AG08396 (cell line): ENCODE measurements at places on chromosomes 12 and 14.

DNA sequence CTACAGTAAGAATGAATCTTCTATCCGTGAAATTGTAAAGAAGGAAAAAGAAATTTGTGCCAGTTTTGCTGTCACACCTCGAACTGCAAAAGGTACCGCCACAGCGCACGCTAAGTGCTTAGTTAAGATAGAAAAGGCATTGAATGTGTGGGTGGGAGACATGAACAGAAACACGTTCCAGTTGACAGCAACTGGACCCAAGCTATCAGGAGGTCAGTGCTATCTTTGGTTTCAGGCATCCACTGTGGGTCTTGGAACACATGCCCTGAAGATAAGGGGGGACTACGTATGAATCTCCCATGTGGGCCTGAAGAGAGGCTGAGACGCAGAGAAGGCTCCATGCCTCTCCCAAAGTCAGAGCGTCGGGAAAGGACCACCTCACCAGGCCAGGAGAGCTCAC lies 9.8 kb downstream of the IFFO1 start:
- no peak for DNase-seq

DNA sequence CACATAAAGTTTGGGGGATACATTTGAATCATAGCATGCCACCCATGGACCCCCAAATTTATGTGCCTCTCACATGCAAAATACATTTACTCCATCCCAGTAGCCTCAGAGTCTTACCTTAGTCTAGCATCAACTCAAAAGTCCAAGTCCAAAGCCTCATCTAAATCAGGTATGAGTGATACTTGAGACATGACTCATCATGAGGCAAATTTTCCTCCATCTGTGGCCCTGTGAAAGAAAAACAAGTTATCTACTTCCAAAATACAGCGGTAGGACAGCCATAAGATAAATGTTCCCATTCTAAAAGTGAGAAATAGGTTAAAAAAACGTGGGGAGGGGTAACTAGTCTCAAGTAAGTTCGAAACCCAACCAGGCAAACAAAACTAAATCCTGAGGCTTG lies 444.2 kb downstream of the SNAPC1 start:
- no peak for DNase-seq

DNA sequence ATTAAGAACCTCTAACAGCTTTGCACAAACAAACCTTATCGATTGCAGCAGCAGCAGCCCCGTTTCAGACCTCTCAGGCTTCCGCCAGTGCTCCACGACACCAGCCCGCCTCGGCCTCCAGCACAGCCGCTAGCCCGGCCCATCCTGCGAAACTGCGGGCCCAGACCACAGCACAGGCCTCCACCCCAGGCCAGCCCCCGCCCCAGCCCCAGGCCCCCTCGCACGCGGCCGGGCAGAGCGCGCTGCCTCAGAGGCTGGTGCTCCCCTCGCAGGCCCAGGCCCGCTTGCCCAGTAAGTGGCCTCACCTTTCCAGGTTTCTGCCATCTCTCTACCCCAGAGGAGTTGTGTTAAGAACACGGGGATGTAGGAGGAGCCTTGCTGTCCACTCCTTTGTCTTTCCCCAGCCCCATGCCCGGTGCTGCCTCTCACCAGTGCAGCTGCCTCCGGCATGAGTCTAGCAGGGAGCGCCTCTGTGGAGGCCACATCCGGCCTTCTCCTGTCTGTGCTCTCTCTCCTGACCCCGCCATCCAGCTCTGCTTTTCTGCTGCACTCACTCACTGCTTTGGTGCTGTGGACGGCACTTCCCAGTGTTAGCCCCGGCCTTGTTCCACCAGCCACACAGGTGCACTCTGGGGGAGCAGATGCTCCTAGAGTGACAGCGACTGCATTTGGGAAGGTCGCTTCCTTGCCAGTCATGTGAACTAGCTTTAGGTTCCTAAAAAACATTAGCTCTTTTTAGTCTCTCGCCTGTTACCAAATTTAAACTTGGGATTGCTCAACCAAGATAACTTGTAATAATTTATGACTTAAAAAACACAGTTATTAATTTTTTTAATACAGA lies 71.5 kb downstream of the EP400 start:
- DNase-seq = no peak

DNA sequence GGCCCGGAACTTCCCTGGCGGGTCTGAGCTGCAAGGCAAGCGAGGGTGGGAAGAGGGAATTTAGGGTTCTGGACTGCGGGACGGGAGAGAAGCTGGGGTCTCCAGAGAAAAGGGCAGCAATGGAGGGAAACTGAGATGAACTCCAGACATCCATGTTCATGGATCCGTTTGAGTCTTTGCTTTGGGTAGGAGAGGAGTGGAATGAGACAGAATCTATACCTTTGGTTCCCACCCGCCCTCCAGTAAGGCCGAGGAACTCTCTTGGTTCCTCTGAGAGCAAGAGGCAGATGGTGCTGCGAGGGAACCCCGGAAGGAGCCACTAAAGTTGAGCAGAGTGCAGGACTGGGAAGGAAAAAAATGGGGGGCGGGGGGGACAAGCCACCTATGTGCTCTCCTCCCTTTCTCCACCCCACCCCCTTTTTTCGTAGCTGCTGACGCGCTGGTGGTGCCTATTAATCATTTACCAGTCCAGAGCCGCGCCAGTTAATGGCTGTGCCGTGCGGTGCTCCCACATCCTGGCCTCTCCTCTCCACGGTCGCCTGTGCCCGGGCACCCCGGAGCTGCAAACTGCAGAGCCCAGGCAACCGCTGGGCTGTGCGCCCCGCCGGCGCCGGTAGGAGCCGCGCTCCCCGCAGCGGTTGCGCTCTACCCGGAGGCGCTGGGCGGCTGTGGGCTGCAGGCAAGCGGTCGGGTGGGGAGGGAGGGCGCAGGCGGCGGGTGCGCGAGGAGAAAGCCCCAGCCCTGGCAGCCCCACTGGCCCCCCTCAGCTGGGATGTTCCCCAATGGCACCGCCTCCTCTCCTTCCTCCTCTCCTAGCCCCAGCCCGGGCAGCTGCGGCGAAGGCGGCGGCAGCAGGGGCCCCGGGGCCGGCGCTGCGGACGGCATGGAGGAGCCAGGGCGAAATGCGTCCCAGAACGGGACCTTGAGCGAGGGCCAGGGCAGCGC lies 1.2 kb downstream of the SSTR1 start:
- peak; percentile 83 for DNase-seq

GRCh38 chr12:110262442-110263388 lies 18.3 kb upstream of the ATP2A2 start:
- no peak for DNase-seq

DNA sequence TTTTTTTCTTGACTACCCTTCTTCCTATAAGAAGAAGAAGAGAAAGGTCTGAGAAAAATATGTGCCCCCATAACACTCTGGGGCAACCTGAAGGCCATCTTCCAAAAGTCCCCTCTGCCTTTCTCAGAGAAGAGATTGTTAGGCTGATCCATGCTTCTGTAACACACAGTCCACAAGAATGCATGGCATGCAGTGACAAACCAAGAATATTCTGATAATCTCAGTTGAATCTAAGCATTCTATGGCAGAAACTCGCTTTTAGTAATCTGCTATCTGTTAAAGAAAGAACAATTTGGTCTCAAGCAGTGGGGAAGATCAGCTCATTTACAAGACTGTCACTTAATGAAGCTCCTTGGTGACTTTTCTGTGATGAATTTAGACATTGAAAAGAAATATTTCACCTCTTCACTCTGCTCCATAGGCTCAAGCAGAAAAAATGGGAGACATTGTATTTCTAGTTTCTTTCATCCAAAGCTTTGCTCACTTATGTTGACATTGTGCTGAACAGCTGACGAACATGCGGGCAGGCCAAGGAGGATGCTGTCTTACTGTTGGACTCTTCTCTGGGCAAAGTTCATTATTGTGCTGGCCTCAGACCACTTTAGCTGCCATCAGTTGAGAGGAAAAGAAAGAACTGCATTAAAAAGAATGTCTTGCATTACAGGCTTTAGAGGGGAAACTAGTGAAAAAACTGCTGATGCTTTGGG lies 957.1 kb downstream of the DIO2 start:
- peak; percentile 41 for DNase-seq

GRCh38 chr12:5523396-5524115 lies 91.6 kb downstream of the NTF3 start:
- DNase-seq = no peak

DNA sequence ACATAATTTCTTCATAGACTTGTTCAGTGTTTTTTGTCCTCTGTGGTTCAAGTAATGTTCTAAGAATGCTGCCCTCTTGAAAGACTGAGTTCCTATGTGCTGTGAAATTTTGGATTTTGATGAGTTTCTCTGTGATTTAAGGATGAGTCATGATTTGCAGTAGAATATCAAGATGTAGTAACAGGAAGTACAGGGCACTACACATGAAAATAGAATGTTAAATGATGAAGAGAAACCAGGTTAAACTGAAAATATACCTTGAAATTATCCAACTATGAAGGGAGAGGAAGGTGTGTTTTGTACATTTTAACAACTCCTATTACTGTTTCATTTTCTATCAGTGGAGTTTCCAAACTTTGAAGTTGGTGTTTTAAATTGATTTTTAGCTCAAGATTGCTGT lies 4.8 kb downstream of the ELK3 start:
- peak; percentile 67 for DNase-seq

DNA sequence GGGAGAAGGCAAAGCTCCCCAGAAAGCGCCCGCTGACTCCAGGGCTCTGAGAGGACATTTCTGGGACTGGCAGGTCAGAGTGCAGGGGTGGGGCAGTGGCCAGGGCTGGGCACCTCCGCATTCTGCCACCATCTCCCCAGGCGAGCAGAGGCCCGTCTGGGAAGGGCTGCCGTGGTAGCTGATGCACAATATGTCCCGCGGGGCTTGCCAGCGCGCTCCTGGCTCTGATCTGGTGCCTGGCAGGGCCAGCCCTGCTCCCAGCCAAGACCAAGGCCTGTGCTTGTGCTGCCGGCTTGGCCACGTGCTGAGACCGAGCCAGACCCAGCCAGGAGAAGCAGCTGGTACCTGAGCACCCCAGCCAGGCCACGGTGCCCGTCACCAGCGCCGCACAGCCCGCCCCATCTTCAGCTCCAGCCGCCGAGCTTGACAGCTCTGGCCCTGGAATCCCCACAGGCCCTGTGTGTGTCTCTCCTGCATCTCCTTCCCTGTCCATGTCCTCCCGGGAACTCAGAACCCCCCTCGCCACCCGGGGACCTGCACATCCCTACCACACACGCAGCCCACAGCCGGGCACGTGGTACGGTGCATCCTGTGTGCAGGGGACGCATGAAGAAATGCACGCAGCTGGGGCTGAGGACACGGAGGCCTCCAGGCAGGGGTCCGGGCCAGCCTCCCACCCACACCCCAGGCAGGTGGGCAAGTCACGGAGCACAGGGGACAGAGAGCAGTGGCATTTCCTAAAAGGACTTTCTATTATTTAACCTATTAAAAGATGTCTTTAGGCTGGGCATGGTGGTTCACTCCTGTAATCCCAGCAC lies 68.6 kb upstream of the C14orf180 start:
- DNase-seq = no peak

GRCh38 chr14:29077916-29078315 lies 311.3 kb downstream of the FOXG1 start:
- no peak for DNase-seq

DNA sequence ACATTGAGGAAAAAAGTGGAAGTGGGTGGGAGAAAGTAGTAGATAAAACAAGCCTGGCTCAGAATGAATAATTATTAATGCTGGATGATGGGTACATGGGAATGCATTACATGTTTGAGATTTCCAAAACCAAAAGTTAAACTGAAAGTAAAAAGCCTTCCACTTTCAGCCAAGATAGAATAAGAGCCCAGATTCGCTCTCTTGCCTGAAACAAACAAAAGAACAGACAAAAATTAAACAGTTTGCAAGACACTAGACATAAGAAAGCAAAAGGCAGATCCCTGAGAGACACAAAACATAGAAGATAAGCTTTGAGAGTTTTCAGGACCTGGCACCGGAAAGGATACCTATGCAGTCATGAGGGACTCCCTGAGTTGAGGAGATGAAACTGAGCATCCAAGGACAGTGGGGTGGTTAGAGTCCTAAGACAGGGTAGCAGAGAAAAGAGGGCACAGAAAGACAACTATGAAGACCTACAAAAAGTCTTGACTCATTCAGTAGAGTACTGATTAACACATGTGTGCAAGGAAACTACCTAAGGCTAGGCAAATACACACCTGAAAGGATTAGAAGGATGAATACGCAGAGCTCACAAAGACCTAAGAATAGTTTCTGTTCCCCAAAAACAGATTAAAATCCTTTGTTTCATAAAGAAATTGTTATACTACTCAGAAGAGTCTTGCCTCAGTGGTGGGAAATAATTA lies 54.1 kb downstream of the CEP83 start:
- DNase-seq = no peak

DNA sequence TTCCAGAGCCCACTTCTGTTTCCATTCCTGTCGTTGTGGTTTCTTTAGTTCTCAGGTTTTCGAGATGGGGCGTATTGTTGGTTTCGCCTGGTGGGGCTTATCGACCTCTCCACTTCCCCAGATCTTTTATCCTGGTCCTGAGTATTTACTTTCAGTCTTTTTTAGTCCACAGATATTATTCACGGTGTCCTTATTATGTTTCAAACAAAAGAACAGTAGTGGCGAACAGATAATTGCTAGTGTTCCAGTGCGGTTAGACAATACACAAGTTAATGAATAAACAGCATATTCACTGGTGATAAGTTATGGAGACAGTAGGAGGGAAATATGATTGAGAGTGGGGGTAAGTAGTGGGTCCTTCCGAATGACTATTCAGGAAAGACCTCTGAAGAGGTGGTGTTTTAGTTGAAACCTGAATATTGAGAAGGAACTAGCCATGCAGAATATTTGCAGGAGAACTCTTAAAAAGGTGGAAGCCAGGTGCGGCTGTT lies 668 bp downstream of the TMEM260 start:
- no peak for DNase-seq

DNA sequence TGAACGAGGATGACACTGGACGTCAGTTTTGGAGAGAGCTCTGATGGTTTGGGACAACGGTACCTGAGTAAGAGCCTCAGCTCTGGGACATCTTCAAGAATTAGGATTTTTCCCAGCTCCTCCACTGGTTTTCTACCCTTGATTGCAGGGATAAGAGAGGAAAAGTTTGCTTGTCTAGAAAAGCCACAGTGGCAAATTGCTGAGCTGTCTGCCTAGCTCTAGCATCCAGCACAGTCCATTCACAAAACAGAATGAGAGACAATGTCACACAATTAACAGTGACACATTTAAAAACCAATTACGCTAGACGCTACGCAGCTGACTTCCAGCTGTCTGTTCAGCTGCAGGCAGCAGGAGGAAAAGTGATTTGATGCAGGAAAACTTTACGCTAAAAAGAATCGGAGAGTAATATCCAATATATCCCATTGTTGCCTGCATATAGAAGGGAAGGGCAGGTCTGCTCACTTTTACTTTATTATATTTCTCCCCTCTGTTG lies 168.1 kb upstream of the PRICKLE1 start:
- no peak for DNase-seq

DNA sequence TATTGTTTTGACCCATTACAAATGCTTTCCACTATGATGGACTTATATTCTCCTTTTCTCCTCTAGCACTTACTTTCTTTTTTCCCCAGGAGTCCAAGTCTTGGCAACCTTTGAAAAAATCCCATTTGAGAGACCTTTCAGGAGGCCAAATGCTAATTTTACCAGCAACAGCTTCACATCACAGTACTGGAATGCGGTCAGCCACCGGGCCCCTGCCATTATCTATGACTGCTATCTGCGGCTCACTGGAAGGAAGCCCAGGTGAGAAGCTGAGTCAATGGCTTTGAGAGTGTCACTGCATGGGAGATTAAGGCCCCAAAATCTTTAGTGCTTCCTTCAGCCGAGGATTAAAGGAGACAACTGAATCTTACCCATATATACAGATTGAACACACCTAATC lies 64.2 kb downstream of the ERGIC2 start:
- DNase-seq = peak; percentile 17

- no peak for DNase-seq
These were observed 45.9 kb downstream of the SLC25A47 start for GRCh38 chr14:100369019-100369418.
